ENCODE measurements at places on chromosomes 12 and 14.

GRCh38 chr12:81597928-81598604 lies 161.1 kb downstream of the PPFIA2 start:
- DNase-seq, result no peak

DNA sequence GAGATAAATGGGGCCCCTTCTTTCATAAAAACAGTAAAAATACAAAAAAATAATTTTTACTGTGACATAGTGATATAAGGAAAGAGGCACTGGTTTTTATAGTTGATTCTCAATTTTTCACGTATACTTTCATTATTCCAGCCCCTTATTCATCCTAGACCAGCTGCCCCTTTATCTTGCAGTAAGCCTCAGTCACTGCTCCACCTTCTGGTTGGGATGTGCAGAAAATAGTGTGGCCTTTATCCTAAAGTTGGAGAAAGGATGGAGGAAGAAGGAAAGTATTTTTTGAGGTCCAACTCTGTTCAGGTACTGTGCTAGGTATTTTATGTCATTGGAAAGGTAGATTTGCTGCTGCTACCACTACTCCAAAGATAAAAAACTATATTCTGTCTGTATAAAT lies 172.7 kb downstream of the ANO6 start:
- DNase-seq, result no peak

- no peak for DNase-seq
Measured at GRCh38 chr12:111211910-111212757, 156.8 kb downstream of the PHETA1 start.

- no peak for DNase-seq
Measured at GRCh38 chr12:7832059-7832696, 40.5 kb downstream of the SLC2A14 start.

- no peak for DNase-seq
Measured at GRCh38 chr12:89721291-89721987, 12.8 kb upstream of the ATP2B1 start.

- no peak for DNase-seq
Measured at GRCh38 chr12:64427988-64428387, 23.8 kb downstream of the XPOT start.

- no peak for DNase-seq
Measured at GRCh38 chr14:62234849-62235248, 472.6 kb downstream of the SNAPC1 start.

GRCh38 chr14:75313294-75313693 lies 34.7 kb downstream of the FOS start:
- no peak for DNase-seq

- DNase-seq, result no peak
Measured at GRCh38 chr12:80222261-80222660, 122.9 kb downstream of the OTOGL start.

- no peak for DNase-seq
Measured at GRCh38 chr12:47722136-47722834, 3.0 kb downstream of the ENDOU start.

- no peak for DNase-seq
Measured at GRCh38 chr14:56118611-56119181, 485 bp downstream of the PELI2 start.

DNA sequence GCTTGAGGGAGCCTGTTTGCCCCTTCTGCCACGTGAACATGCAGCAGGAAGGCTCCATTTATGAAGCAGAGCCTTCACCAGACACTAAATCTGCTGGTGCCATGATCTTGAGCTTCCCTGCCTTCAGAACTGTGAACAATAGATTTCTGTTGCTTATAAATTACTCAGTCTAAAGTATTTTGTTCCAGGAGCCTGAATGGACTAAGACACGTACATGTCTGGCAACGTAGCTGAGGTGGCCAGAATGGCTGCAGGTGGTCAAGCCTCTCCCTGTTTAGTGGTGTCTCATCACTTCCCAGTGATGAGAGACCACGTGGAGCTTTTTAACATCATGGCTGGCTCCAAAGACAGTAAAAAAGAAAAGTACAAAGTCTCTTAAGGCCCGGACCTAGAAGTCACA lies 32.2 kb upstream of the SLC38A2 start:
- DNase-seq, result no peak

GRCh38 chr12:55789171-55789570 lies 28.4 kb downstream of the SARNP start:
- peak; percentile 31 for DNase-seq

GRCh38 chr12:83156815-83157214 lies 470.1 kb downstream of the TMTC2 start:
- no peak for DNase-seq

DNA sequence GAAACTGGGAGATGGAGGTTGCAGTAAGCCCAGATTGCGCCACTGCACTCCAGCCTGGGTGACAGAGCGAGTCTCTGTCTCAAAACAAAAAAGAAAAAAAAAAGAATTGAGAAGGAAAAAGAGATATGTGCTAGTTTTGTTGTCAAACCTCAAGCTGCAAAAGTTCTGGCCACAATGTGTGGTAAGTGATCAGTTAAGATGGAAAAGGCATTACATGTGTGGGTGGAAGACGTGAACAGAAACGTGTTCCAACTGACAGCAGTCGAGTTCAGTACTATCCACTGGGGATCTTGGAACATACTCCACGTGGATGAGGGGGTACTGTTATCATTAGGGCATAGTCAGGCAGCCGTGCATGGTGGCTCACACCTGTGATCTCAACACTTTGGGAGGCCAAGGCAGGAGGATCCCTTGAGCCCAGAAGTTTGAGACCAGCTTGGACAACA lies 17.3 kb downstream of the GPR68 start:
- DNase-seq, result no peak

DNA sequence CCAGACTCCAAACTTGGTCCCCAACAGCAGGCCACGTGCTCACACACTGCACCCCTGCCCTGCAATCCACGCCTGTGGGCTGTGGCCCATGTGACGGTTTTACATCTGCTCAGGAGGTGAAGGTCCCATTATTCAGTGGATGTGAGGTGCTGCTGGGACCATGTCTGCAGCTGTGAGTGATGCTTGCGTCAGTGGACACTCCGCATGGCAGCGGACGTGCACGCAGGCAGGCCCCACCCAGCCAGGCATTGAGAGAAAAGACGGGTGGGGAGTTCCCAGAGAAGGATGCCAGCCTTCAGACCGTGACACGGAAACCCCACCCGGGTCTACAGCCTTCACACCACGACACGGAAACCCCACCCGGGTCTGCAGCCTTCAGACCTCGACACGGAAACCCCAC lies 67.6 kb downstream of the NOC4L start:
- no peak for DNase-seq

DNA sequence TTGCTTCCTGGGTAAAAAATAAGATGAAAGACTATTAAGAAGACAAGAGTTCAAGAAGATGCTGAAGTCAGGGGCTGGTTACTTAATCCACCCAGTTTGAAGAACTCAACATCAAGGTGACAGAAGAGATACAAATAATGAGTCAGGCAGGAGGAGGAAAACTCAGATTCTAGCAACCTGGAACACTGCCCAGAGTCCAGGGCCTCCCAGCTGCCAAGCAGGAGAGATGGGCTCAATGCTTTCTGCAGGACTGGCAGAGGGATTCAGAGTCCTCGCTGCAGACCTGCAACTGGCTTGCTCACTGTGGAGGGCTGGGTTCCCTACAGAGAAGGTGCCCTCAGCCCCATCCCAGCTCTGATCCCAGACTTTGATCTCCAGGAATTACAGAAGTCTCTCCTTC lies 28.6 kb upstream of the CEBPE start:
- peak; percentile 21 for DNase-seq

DNA sequence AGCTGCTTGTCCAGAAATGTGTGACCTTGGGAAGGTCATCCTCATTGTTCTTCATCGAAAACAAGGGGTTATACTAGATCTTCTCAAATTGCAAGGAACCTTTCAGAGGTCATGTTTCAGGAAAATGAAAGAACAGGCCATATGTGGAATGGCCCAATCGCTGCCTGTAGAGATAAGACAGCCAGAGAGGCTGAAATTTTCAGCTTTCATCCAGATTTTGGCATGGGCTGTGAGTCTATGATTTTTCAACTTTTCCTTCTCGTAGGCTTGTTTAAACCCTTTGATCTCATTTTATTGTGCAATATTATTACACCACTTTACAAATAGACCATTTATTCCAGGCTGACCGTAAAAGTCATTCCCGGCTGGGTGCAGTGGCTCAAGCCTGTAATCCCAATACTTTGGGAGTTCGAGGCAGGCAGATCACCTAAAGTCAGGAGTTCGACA lies 17.1 kb upstream of the ATXN2 start:
- DNase-seq, result no peak

GRCh38 chr14:39266525-39266870 lies 32.8 kb downstream of the MIA2 start:
- peak; percentile 59 for DNase-seq

DNA sequence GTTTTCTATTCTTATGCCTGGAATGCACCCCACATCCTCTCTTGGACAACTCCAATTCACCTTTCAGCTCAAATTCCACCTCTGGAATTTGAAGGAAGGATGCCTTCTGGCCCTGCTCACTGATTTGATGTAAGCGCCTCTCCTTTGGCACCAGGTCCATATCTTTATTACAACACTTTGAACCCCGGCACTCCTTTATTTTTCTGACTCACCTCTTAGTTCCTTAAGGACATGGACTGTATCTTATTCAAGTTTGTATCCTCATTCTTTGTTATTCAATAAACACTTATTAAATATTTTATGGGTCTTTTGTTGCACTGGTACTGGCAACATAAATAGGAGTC lies 3.1 kb downstream of the GALC start:
- DNase-seq, result no peak

GRCh38 chr12:108935159-108935763 lies 55.4 kb downstream of the DAO start:
- DNase-seq, result no peak
